ENCODE measurements at places on chromosomes 6 and 20.

DNA sequence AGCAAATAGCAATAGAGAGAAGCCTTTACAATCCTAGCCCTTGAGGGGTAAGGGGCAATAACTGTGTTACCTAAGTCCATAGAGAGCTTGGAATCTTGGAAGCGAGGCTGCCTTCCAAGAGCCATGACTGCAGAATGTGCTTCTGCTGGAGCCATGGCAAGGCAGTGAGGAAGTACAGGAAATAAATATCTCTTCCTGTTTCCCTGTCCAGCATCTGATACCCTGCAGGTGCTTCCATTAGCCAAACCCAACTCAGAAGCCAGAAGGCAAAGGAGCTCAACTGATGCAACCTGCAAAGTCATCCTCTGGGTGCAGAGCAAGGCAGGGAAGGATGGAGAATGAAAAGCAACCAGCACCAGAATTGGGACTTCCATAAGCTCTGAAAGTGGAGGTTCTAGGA lies 41.0 kb upstream of the KLHL31 start:
- DNase-seq, result no peak

DNA sequence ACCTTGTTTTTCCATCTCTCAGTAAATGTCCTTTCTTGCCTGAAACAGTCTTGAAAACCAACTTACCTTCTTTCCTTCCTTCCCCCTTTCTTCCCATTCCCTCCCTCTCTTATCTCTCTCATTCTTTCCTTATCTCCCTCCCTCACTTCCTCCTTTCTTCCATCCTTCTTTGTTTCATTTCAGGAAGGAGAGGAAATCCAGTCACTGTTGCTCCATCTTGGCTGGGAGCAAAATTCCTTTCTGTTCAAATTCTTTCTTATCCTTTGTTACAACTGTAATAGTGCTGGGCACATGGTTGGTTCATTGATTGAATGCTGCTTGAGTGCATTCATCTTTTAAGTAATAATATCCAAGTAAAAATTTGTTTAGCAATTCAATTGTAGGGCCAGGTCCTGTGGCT lies 17.4 kb upstream of the TCP11 start:
- no peak for DNase-seq

GRCh38 chr6:133833949-133834359 lies 55.0 kb upstream of the TCF21 start:
- no peak for DNase-seq

DNA sequence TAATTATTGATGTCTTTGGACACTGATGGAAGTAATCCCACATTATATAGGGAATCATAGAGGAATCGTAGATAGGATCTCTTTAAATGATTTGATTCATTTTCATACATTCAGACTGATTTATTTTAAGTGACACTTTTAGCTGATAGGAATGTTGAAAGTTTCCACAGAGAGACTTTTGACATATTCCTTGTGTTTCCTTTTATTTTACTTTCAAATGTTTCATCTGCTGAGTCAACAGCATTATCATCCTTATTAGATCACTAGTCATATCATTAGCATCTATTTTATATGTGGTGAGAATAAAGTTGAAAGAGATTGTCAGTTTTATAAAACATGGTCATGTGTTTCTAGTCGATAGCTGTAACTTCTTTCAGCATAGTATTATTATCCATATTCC lies 13.4 kb downstream of the DCBLD1 start:
- no peak for DNase-seq

DNA sequence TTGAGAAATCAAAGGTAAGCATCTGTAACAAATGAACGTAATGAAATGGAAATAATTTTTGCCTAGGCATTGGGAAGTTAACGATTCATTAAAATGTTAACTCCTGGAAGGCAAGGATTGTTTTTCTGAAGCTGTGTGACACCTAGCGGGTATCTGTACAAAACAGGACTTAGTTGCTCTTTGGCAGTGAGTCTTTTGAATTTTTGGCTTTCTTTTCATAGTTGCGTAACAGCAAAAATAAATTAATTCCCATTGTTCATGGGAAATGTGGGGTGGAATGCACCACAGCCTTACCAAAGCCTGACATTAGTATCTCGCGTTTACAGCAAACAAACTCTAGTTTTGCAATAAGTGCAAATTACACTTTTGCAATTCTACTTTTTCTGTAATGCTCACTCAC lies 92.7 kb upstream of the DTNBP1 start:
- DNase-seq, result no peak

GRCh38 chr6:11404838-11405237 lies 132.7 kb upstream of the TMEM170B start:
- DNase-seq, result no peak

DNA sequence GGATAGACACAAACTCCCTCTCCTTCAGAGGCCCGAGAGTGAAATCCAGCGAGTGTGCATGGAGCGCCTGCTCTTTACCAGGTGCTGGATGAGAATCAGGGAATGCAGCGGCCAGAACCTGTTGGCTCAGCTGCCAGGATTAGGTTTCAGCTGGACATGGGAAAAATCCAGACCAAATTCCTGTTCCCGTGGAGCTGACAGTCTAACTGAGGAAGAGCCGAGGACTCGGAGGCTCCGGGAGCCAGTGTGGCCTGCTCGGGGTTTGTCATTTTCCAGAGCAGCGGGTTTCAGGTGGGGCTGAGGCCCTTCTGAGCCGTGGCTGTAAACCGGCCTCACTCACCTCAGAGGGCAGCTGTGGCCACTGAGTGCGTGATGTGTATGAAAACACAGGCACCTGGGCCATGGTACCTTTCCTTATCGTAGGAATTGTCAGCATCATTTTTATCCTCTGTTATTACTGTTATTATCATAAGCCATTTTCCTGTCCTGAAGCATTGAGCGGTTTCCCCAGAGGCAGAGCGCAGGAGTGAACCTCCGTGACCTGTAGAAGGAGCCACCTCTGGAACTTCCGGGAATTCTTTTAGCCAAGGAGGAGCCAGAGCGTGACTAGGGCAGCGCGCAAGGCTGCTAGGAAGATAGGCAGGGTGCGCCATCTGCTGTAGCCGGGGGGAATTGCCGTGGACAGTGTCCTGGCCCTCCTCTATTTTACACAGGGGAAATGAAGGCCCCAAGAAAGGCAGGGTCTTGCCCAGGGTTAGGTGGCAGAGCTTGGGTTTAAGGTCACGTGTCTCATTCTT lies 27.3 kb downstream of the PKIG start:
- DNase-seq, result peak; percentile 65

DNA sequence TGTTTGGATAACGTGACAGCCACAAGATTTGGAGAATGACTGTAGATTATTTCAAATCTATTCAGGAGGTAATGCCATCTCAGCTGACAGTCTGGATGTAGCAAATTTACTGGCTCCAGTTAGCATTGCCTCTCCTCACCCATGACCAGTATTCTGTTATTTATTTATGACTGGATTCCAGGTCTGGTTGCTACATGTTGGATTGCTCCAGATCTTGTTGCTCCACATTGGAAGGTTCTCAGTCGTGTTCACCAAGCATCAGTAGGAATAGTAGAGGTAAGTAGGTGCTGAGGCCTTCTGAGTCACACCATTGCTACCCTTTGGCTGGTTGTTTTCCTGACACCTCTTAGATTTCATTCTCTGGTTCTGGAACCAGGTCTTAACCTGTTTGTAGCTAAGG lies 69.5 kb upstream of the ELOVL5 start:
- DNase-seq, result no peak

DNA sequence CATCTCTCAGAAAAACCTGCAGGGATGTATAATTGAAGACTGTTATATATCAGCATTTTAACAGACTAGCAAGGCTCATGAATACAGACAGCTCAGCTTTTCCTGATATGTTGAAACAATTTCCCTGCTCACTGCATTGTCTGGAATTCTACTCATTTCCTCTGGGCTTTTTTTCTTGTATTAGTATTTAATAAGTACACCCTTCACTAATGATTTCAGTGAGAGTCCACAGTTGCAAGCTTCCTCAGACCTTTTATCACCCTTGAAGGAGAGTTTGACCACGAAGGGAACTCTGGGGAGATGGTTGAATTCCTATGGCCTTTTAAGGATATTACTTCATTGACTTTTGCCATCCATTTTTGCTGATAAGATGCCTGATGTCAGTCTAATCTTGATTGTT lies 248.7 kb downstream of the ADGB start:
- DNase-seq, result no peak

DNA sequence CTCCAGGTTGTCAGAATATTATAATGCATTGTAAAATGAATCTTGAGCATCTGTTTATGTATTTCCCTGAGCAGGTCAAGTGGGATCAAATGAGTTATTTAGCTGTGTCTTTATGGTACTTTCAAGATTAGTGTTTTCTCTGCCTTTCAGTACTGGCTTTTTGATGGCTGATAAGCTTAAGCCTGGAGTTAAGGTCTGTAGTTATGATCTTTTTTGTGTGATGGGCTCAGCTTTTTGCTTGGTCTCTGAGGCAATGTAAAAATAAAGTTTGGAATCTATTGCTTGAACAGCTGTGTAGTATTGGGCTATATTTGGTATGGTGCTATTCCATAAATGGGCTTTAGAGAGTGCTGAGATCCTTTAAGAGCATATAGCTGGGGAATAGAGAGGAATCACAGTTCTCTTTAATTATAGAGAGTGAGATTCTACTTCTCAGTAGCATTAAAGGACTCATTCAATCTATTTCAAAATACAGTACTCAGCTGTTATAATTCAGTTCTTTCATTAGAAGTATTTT lies 40.7 kb downstream of the ZNF451 start:
- no peak for DNase-seq

- no peak for DNase-seq
Observed at GRCh38 chr6:25007269-25007699, 71.5 kb upstream of the RIPOR2 start.

DNA sequence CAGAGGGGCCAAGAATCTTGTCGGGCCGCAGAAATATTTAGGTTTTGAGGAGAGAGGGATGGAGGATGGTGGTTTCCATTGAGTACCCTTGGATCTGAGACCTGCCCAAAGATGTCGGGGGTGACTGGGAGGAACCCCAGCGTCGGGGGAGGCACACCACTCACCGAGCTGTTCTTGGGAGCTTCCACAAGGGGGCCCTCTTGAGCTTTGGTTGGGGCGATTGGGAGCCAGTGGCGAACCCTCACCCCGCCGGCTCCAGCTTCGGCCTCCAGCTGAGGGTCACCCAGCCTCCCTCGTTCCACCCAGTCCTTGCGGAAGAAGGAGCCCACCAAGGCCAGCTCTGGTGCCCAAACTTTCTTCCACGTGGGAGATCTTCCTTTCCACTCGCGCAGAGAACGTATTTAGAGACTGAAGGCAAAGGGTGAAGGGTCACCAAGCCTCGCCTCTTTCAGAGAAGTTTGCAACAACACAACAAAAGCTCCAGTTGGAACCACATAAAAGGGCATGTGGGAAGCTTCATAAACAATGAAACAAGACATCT lies 33.6 kb downstream of the APCDD1L start:
- no peak for DNase-seq

GRCh38 chr6:145080651-145081050 lies 654.7 kb downstream of the EPM2A start:
- no peak for DNase-seq

GRCh38 chr6:13286181-13286580 lies 42.2 kb downstream of the TBC1D7 start:
- no peak for DNase-seq

DNA sequence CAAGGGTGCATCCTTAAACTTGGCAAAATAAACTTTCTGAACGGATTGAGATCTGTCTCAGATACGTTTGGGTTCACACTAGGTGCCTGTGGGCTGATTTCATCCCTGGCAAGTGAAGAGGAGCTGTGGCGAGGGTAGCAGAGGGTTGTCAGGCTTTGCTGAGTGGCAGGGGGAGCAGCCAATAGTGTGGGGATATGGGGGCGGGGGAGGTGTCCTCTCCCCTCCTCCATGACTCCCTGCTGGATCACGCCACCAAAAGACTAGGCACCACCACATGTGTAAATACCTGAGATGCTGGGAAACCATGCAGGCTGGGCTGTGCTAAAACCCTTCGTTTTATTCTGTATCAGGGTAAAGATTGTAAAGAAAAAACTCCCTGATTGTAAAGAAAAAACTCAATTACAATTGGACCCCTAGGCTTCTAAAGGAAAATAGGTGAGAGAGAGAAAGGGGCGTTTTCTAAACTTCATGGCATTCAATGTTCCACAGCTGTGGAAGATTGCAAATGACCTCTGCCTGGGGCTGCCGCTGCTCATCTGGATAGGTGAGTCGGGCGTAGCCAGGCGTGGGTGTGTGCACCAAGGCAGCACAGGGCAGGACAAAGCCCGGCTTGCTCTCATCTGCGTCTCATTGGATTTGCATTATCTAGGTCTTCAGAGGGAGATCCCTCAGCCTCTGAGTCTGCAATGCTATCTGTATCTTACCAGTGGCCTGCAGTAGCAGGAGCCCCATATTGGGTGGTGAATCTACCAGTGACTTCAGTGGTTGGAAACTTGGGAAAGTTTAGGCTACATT lies 26.9 kb upstream of the ADTRP start:
- DNase-seq, result no peak

- DNase-seq, result no peak
Observed at GRCh38 chr6:23414051-23414445, 712.0 kb upstream of the NRSN1 start.

- DNase-seq, result no peak
Observed at GRCh38 chr20:5719861-5720403, 30.3 kb upstream of the SHLD1 start.

DNA sequence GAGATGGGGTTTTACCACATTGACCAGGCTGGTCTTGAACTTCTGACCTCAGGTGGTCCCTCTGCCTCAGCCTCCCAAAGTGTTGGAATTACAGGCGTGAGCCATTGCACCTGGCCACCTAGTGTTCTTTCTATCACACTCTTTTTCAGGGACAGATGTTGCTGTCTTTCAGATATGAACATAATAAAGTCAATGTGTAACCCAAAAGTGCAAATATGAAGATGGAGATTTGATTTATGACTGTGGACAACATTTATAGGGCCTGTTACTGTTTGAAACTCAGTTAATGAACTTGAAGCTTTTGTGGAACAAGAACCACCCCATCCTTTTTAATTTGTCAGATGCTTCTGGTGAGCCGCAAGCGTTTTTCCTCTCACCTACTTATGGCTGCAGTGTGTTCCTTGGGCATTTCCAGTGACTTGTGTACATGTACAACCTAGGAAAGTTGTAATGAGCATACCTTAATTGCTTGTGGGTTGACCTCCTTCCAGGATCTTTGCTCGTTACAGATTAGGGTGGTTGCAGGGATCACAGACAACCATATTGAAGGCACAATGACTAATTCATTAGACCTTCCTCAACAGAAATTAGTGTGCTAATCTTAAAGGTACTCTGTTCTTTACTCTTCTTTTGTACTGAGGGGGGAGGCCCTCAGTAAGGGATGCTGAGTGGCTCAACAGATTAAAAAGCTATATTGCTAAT lies 6.8 kb downstream of the TBPL1 start:
- DNase-seq, result no peak

- no peak for DNase-seq
Observed at GRCh38 chr20:34350095-34350494, 13.0 kb upstream of the ITCH start.

DNA sequence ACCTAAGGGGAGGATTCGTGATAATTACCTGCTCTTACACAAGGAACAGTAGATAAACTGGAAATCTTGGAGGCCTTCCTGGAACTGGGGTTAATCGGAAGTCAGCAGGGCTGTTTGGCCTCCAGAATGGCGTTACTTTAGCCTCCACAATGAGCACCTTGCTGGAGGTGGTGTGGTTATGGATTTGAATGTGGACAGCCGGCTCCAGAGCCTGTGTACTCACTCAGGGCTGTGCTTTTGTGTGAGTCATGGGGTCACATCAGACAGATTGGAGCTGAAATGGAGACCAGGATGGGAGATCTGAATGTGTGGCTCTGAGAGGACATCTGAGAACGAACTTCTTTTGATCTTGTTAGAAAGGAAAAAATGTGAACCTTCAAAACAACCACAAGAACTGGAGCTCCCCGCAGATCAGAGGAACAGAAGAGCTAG lies 30.4 kb downstream of the IGF2R start:
- DNase-seq, result no peak

Measured in GM18507 (cell line).